Epithelial cell of prostate (primary cell): ENCODE measurements at places on chromosomes 5 and 9.

DNA sequence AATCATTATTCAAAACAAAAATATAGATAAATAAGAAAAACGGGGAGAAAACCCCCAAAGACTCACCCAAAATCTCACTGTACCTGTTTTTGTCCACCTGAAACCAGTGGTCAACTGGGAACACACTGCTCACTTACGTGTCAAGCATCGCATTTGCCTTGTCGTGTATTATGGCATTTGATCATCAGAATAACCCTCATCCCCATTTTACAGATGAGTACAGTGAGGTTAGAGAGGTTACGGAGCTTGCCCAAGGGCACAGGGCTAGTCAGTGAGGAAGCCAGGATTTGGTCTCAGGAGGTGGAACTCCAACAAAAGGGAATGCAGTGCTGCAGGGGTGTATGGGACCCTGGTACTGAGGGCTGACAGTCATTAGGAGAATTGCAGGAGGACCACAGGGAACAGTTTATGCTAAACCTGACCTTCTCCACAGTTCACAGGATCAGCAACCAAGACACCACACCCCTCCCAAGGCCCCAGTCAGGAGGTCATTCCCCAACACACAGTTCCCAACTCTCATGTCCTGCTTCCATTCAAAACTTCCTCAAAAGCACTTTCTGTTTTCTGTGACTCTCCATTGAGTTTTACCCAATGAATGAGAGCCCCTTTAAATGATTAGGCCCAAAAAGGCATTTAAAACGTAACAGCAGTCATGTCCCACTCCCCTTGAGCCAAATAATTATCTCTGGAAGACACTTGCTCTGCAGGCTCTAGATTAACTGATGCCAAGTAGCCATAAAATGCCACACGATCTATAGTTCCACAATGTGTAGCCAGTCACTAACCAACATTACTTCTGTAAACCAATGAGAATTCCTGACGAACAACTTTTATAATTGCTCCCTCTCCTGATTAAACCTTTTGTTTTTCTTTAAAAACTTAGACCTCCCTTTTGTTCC, 50.8 kb downstream of the CTSL start:
- no peak for DNase-seq

DNA sequence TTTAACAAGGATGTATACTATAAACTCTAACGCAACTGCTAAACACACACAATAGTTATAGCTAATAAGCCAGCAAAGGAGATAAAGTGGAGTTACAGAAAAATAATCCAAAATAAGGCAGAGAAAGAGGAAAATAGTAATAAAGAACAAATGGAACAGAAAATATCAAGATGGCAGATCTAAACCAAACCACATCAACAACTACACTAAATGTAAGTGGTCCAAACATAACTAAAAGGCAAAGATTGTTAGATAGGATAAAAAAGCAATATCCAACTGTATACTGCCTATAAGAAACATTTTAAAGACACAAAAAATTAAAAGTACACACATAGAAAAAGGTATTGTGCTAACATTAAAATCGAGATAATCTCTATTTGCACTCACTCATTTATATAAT, 5.6 kb upstream of the COL23A1 start:
- no peak for DNase-seq

- no peak for DNase-seq
Observed at GRCh38 chr9:36045610-36046009, 8.9 kb downstream of the RECK start.

- peak; percentile 83 for DNase-seq
Observed at GRCh38 chr9:72210522-72210921, 61.3 kb downstream of the GDA start.

DNA sequence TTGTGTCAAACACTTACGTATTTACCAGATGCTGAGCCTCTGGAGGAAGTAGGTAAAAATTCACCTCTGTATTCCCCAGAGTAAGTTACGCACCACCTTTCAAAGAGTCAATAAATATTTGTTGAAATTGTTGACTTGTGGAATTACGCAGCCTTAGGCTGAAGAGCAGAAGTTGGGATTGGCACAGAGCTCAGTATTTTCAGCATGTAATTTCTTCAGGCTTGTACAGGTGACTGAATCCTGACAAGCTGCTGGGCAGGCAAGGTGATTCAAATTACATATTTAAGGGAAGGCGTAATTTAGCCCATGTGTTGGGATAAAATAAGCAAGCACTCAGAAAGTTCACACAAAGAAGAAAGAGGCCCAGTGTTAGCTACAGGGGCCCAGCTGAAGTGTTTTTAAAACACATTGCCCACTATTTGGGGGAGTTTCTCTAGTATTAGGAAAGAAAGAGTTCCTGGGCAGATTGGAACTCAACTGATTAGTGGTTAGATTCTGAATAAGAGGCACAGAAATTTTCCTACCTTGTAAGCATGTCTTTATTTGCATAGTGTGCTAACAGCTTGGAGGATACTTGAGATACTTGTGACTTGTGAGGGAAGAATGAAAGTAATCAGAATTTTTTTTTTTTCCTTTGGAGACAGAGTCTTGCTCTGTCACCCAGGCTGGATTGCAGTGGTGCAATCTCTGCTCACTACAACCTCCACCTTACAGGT, 165.3 kb upstream of the FBXL7 start:
- no peak for DNase-seq

DNA sequence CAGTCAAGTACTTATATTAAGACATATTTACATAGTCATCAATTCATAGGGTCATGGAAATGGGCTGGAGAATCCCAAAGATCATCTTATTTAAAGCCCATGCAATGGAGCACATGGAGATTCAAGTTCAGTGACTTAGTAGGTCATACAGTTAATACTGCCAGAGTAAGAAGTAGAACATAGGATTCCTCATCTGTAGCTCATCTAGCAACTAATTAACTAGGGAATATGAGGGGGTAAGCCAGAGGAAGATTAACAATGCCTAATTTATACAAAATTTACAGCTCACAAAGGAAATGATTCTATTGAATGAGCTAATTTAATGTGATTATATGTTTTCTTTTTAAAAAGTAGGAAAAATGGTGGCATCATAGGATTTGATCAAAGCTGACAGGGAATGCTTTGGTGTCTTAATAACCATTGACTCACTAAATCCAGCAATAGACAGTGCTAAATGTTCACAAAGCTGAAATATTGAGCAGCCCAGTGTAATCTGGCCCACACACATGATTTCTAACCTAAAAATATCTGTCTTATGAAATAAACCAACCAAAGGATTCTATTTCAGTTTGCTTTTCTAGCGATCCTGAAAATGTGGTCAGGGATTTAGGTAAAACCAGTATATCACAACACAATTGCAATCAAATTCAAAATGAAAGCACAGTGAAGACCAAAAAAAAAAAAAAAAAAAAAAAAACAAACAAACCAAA, 53.3 kb downstream of the PRDM6 start:
- no peak for DNase-seq

DNA sequence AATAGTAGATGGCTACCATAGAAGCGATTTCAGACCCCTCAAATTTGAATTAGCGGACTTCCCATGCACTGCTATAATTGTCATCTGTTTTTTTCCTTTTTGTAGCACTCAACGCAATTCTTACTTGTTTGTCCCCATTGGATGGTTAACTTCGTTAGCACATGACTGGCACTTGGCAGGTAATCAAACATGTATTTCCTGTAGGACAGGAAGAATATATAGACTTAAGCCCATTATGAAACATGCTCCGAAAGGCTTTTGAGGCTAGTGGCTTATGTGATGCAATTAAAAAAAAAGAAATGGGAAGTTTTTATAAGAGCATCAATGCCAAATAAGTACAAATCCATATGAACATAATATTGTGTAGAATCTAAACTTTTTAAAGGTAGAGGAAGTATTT, 301.2 kb downstream of the PSAT1 start:
- DNase-seq: no peak

GRCh38 chr5:69188811-69189161, 597 bp upstream of the CENPH start:
- no peak for DNase-seq

DNA sequence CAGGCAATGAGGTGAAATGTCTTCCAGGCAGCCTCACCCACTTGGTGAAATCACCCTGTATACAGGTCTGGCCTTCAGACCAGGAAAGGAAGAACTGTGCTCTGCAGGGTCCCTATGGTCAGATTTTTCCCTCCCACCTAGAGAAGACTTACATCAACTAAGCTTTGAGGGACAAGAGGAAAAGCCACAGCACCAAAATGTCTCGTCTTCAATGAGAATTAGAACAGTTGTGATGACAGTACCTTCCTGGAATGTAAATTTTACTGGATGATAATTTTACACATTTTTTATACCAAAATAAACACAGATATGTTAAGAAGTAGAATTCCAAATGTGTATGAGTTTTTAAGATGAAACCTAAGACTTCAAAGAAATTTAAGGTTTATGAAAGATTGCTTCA, 283.9 kb downstream of the SPOCK1 start:
- DNase-seq: no peak

GRCh38 chr5:58406394-58406793, 53.5 kb downstream of the PLK2 start:
- no peak for DNase-seq

- DNase-seq: peak; percentile 99
Observed at GRCh38 chr5:74240783-74241750, 399.5 kb downstream of the ENC1 start.

- no peak for DNase-seq
Observed at GRCh38 chr5:180366326-180366725, 13.2 kb upstream of the GFPT2 start.

DNA sequence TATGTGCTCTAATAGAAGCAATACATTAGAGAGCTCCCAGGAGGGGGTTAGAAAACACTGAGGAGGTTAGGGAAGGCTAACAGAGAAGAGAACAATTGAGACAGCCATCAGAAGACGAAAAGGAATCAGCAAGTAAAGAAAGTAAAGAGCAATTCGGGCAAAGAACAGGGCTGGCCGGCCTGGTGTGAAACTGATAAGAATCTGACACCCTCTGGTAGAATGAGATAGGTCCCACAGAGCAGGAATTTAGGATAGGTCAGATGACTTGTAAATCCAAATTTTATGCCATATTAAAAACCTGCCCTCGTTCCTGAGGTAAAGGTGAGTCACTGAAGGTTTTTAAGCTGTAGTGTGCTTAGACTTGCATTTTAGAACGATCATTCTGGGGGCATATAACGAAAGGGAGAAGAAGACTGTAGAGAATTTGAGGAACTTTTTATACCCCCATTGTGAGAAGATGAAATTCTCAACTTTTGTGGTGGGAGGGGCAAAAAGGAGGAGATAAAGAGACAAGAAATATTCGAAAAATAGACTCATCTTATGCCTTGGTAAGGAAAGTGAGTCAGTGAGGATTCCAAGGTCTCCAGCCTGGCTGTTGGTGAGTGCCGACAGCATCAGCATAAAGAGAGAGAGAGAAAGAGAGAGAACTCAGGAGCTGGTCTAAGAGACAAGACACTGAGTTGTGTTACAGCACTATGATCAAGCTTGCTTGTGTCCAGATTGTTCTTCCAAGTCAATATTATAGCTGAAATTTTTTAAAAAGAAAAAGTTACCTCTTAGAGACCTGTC, 51.3 kb downstream of the TMEM167A start:
- DNase-seq: no peak

- DNase-seq: peak; percentile 20
Observed at GRCh38 chr9:118563677-118564076, 805.6 kb downstream of the BRINP1 start.

- no peak for DNase-seq
Observed at GRCh38 chr5:135054546-135054945, 20.5 kb upstream of the PITX1 start.

DNA sequence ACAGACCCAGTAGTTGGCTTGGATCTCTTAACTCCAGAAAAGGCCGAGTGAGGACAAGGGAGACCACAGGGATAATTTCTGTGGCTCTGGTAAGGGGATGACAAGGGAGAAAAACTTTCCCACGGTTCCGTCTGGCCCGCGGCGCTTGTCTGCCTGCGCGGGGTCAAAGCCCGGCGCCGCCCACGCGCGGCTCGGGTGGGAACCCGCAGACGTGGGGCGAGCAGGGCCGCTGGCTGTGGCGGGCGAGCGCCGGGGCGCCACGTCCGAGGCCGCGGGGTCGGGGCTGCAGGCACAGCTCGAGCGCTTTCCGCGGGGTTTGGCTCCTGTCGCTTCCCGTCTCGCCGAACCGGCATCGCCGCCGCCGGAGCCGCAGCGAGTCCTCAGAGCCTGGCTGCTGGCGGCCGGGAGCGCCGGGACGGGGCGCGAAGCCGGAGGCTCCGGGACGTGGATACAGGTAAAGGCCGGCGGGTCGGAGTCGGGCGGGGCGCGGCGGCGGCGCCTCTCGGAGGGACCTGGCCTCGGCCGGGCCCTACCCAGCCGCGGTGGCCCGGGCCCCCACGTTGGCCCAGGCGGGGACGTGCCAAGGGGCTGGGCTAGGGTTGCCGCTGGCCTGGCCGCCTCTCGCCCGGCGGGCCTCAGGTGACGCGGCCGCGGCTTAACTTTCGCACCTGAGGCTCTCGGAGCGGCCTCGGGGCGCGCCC, at the start of gene RNF180:
Gene RNF180, plus strand, starts transcription at position 344 of the 701 bp plus-strand sequence. CDS start 34,965 bp downstream, outside the sequence.
- DNase-seq: no peak

GRCh38 chr5:139232147-139232724, 34.1 kb upstream of the SIL1 start:
- peak; percentile 91 for DNase-seq

DNA sequence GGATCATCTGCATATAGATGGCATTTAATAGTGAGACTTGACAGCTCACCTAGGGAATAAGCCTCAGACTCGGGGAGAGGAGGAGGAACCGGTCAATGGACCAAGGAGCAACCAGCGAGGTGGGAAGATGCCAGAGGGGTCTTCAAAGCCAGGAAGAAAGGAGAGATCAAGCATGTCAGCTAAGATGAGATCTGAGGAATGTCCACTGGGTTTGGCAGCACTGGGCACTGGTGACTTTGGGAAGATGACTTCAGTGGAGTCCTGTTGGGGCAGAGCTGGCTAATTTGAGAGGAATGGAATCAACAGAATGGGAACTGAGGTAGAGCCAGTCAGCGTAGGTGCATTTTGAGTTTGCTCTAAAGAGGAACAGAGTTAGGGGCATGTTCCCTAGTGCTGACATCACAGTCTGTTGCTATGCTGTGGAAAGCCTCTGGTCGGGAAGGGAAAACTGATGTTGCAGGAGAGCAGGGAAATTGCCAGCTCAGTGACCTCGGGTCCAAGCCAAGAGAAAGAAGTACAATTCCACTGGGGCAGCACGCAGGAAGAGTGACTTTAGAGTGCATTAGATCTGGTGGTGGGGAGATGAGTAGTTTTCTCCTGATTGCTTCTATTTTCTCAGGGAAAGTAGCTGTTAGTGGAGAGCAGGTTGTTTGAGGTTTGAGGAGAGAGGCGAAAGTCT, 56.9 kb downstream of the ZNF618 start:
- DNase-seq: no peak

DNA sequence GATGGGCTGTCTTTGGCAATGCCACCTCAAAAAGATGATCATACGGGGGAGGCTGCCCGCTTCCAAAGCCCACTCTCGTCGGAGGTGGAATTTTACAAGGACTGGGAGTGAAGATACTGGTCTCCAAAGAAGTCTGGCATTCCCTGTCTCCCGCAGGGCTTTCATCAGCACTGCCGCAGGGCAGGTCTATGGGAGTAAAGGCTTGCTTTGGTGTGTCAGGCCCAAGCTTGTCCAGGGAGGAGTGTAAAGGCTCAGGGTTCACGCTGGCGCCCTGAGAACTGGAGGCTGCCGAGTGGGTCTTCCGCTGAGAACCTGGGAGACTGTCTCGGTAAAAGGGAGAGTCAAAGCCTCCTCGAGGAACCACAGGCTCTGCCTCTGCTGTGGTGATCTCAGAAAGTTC, 27.0 kb downstream of the SPACA9 start:
- no peak for DNase-seq

GRCh38 chr5:96626956-96627355, 35.2 kb upstream of the CAST start:
- DNase-seq: no peak

GRCh38 chr9:123251741-123252140, 16.6 kb downstream of the STRBP start:
- no peak for DNase-seq
